Frontal cortex (tissue), 4 donors: ENCODE measurements at places on chromosomes 7 and 10.

- DNase-seq = peak; percentile 18
These were observed 62.2 kb upstream of the TARP start for GRCh38 chr7:38335492-38336147.

- DNase-seq = no peak
These were observed 55.7 kb downstream of the CELF2 start for GRCh38 chr10:11073410-11073809.

DNA sequence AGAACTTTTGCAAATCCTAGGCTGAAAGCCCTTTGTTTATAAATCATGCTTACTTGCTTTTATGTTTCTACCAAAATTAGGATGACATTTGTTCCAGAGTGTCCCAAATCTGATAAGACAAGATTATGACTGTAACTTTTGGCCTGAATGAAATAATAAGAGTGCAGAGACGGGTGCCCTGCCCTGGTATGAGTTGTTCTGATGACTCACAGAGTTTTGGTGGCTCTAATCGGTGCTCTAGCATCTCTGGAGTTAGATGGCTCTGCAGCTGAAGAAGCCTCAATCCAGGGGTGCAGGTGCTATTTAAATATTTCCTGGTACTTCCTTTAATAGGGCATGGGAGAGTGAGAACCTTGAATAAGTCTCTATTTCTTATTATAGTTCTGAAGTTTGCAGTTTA, 102.2 kb upstream of the ELMO1 start:
- DNase-seq = no peak

DNA sequence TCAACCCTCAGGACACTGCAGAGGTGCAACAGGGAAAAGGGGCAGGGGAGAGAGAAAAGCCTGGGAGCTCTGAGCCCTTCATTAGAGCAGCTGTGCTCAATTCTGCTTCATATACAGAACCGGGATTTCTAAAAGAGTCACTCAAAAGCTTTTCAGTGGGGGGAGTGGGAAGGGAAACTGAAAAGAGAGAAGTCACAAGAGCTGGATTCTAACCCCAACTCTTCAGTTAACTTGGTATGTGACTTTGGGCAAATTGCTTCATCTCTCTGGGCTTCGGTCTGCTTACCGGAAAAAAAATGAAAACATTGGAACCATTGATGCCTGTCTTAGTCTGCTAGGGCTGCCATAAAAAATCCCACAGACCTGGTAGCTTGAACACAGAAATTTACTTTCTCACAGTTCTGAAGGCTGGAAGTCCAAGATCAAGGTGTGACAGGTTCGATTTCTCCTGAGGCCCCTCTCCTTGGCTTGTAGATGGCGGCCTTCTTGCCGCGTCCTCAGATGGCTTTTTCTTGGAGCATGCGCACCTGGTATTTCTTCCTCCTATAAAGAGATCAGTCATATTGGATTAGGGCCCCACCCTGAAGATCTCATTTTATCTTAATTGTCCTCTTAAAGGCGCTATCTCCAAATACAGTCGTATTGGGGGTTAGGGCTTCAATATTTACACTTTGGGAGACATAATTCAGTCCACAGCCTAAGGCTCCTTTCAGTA, 118.3 kb upstream of the KMT2E start:
- no peak for DNase-seq

GRCh38 chr10:132142396-132143161, 44.2 kb upstream of the DPYSL4 start:
- DNase-seq = peak; percentile 85

DNA sequence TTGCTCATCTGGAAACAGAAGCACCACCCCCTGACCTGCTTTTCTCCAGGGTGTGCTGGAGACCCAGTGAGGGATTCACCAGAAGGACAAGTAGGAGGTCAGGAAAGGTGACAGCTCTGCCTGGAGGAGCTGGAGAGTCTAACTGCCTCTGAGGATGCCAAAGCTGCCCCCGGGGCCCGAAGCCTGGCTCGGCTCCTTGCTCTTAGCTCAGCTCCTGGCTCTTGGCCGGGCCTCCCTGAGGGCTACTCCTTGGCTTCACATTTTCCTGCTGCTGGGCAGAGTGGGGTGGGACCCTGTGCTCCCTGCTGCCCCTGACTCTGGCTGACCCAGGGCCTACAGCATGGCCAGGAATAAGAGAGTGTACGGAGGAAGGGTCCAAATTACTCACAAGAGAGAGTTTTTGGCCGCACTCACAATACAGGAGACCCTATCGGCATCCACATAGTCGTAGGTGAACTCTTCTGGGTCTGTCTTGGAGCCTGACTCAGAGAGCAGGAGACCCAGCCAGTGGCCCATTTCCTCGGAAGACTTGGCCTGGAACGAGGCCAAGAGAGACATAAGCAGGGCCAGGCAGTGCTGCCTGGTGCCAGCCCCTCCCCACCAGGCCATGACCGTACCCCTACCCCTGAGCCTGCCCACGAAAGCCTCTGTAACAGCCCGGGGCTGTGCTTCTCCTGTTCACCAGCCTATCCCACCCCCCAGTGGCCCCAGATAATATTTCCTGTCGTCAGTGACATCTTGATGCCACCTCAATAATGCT, 63.1 kb downstream of the VWA2 start:
- no peak for DNase-seq

GRCh38 chr10:2122431-2123124, 385.3 kb upstream of the ADARB2 start:
- DNase-seq = no peak

DNA sequence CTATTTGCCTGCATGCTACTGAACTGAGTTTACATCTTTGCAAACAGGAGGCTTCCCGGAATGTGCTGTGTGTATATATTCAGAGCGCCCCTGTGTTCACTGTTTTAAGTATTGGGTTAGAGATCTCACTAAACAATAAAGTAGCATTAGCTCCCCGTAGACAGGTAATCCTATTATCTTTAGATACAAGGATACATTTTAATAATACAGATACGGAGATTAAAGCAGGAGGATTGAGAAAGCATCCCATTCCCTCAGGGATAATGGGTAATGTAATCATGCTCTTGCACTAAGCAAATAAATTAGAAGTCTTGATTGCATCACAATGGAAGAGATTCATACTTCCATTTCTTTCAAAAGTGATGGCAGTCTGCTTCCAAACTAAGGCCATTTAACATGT, 809.0 kb downstream of the NRG3 start:
- no peak for DNase-seq

GRCh38 chr10:74171625-74172024, 20.6 kb downstream of the ADK start:
- no peak for DNase-seq

GRCh38 chr10:43436291-43437140, at the start of gene ZNF487:
Gene ZNF487, plus strand, starts transcription at chr10:43437111. Its CDS starts 38,703 bp downstream, at chr10:43475814.
- peak; percentile 93 for DNase-seq

GRCh38 chr10:79007421-79008319, 61.1 kb upstream of the ZMIZ1 start:
- no peak for DNase-seq

DNA sequence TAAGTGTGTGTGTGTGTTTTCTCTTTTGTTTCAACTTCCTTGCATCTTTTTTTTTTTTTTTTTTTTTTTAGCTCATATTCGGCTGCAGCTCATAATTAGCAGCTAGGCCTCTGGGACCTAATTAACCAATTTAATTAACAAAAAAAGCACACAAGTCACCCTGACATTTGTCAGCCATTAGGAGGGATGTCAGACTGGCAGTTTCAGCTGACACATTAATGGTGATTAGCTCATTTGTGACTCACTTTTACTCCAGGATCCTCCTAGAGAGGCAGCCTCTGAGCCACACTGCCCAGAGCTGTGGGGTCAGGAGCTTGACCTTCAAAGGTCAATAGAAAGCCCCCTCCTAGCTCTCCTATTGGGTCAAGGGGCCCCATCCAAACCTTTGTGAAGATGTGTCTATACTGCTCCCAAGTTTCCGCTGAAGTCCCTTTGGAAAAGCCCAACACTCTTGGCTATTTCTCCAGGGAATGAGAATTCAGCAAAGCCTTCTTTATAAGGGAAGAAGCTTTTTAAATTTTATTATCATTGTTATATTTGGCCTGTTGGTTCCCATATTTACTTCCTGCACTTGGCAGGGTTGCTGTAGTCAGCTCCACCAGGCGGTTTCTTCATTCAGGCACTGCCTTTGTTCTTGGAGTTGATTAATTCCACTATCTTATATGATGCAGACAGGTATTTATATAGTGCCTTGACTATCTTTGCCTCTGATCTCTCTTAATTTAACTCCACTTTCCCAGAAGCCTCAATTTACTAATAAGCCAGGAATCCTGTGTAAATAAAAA, 109.5 kb upstream of the HABP2 start:
- DNase-seq = no peak

GRCh38 chr10:101879456-101880231, 36.0 kb upstream of the KCNIP2 start:
- no peak for DNase-seq

DNA sequence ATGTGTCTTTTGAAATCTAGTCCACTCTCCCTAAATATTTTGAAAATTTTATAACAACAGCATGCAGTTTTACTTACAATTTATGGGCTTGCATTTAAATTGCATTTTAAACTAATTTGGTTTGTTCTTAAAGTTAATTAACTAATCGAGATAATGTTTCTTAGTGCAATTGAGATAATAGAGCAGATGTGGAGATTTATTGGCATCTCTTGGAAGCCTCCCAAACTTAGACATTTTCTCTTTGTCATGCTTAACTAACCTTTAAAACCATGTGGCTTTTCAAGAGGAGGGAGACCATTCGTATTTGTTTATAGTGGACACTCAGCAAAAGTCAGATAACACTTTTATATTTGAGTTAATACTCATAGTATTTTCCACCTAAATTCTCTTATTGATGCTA, 887.0 kb upstream of the CELF2 start:
- DNase-seq = no peak

GRCh38 chr7:14759785-14760184, 142.8 kb downstream of the DGKB start:
- DNase-seq = no peak

- no peak for DNase-seq
These were observed 69.6 kb upstream of the COL1A2 start for GRCh38 chr7:94325122-94325475.

- no peak for DNase-seq
These were observed 97.7 kb downstream of the CUBN start for GRCh38 chr10:17031637-17032635.

- DNase-seq = no peak
These were observed 92.4 kb downstream of the TMEM106B start for GRCh38 chr7:12303495-12303894.

DNA sequence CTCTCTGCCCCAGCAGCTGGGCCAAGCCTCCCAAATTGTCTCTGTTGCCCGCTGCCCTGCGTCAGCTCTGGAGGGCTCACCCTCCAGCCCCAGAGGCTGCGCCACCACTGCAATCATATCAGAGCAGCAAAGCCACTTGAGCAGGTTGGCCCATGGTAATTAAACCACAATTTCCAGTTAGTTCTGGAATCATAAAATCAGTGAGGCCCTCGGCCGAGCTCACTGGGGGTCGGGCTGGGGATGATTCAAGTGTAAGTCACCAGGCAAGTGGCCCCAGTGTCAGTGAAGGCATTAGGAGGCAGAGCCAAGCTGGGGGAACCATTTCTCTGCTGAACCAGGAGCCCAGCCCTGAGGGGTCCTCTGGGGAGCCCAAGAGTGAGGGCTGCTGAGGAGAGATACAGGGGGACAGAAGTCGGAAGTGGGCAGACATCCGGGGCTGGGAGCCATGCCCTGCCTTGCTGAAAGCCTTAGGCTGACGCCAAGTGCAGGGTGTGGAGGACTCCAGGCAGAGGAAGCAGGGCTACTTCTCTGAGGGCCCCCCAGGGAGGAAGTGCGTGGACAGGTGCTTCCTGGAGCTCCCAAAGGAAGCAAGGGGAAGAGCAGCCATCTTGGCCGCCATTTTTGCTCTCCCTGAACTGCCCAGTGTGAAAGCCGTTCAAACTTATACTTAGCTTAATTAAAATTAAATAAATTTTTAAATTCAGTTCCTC, 29.5 kb upstream of the SLC29A3 start:
- no peak for DNase-seq

GRCh38 chr10:116014871-116015582, 258.0 kb downstream of the GFRA1 start:
- no peak for DNase-seq

GRCh38 chr10:80664071-80664680, 126.5 kb downstream of the SH2D4B start:
- DNase-seq = no peak

DNA sequence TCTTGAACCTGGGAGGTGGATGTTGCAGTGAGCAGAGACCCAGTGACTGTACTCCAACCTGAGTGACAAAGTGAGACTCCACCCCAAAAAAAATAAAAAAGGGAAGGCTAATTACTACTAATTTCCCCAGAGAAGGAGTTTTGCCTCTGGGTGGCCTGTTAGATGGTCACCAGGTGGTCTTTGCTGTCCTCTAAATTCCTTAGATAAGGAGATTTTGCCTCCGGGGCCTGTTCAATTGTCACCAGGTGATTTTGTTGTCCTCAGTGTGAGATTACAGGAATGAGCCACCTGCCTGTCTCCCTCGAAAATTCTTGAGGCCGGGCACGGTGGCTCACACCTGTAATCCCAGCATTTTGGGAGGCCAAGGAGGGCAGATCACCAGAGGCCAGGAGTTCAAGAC, 24.4 kb upstream of the ZMIZ2 start:
- DNase-seq = no peak

DNA sequence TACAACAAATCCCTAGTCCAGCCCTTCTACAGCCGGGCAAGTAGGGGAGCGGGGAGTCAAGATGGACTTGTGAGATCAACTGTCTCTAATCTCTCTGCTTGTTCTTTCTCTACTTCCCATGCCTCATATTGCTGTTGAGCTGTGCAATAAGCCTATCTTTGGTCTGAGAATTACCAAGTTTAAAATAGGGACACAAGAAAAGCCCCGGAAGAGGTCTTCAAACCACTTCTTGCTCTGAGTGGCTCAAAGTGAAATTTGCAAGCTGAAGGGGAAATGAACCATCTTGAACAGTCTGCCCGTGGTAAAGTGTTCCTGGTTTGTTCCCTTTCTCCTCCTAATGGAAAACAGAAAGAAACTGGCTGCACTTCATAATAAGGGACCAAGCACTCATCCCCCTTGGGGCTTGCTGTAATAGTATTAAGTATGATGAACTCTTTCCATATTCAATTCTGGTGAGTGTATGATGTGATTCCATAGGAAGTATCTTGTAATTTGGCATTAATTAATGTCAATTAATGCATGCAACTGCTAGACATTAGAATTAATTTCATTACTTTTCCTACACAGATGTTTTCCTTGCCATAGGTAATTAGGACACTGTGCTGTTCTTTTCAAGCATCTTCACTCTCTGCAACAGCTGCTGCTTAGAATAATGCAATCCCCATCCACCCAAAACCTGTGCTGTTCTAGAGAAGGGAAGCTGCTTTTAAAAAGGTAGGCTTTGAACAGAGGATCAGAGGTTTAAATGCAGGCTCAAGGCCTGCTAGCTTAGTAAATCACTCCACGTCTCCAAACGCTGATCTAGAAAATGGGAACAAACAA, 449.6 kb downstream of the SORCS1 start:
- DNase-seq = no peak

GRCh38 chr7:50512384-50512783, 52.8 kb downstream of the DDC start:
- no peak for DNase-seq

- DNase-seq = no peak
These were observed 375.5 kb downstream of the TCERG1L start for GRCh38 chr10:130935897-130936550.

- no peak for DNase-seq
These were observed 99.3 kb upstream of the LEP start for GRCh38 chr7:128141683-128142195.

GRCh38 chr10:57986422-57986821, 281.3 kb downstream of the IPMK start:
- DNase-seq = no peak

- no peak for DNase-seq
These were observed 67.0 kb downstream of the FGFR2 start for GRCh38 chr10:121531076-121531829.
